ENCODE measurements at places on chromosomes 3 and 15. TPM values are rescaled to one million over a fixed set of nuclear protein-coding genes. Genes with fewer than 3 reads are reported as not detected.

GRCh38 chr3:25427563-25427941 lies 511 bp upstream of the RARB start:
- DNase-seq = no peak

DNA sequence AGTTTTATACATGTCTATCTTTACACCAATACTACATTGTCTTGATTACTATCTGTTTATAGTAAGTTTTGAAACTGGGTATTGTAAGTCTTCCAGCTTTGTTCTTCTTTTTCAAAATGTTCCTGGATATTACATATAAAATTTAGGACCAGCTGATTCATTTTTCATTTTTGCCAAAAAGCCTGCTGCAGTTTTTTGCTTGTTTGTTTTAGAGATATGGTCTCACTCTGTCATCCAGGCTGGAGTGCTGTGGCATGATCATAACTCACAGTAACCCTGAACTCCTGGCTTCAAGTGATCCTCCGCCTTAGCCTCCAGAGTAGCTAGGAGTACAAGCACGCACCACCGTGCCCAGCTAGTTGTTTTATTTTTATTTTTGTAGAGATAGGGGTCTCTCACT lies 20.4 kb upstream of the AP4E1 start:
- no peak for DNase-seq

DNA sequence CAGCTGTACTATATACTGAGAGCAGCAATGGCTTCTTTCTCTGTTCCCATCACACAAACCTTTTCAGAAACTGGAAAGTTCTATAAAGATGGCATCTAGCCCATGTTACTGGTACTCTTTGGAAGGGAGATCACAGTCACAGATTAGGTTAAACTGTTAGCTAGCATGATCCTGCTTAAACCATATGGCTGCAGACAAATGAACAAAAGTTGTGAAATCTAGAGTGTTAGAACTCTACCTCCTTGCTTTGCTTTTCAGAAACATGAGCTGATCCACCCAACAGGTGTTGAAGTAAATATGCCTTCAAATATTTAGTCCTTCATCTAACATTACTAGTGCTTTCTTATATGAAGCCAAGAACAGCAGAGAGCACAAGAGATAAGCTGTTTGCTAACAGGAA lies 102.6 kb downstream of the SNRK start:
- no peak for DNase-seq

DNA sequence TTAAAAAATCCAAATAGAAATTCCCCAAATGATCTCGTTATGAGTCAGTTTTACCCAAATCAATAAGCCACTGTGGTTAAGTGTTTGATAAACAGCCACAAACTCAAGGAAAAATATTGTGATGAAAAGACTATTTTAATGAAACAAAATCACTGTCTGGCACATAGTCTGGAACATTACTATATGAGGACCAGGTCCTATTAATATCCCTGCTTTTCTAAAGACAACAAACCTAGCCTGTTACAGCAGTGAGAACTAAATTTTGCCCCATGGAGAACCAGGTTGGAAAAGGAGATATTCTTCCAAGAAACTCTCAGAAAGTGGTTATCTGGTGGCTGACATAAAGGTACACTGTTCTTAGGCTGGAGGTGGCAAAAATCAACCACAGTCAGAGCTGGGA lies 27.7 kb upstream of the ZNF385D start:
- no peak for DNase-seq

DNA sequence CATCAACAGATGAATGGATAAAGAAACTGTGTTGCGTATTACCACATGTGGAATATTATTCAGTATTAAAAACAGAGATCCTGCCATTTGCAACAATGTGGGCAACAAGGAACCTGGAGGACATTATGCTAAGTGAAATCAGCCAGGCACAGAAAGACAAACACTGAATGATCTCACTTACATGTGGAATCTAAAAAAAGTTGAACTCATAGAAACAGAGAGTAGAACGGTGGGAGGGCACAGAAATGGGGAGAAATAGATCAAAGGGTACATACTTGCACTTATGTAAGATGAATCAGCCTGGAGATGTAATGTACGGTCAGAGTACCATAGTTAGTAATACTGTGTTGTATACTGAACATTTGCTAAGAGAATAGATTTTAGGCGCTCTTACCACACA lies 29.8 kb upstream of the MUC13 start:
- DNase-seq = no peak

DNA sequence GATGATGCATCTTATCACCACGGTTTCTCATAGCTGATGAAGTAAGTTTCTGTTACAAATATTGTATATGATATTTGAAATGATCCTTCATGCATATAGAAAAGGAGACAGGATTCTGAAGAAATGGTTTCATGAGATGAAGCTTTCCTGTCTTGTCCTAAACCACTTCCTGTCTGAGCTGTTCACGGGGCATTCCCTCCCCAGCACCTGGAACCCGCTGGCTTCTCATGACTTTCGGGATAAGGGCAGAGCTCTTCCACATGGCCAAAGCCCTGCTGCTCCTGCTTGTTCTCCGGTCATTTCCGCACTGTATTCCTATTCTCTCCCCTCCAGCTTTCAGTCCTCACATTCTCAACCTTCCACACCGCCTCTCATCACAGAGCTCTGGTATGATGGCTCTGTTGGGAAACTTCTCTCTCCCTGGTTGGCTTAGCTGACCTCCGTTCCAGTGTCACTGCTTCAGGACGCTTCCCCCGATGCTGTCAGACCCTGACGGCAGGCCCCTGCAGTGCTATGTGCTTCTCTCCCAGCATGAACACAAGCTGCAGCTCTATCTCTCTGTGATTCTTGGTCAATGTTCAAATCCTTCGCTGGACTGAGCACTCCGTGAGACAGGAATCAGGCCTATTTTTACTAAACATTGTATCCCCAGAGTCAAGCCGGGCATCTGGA lies 86.9 kb upstream of the HERC1 start:
- no peak for DNase-seq

- no peak for DNase-seq
These were observed 178.2 kb upstream of the TGFBR2 start for GRCh38 chr3:30428251-30428650.

DNA sequence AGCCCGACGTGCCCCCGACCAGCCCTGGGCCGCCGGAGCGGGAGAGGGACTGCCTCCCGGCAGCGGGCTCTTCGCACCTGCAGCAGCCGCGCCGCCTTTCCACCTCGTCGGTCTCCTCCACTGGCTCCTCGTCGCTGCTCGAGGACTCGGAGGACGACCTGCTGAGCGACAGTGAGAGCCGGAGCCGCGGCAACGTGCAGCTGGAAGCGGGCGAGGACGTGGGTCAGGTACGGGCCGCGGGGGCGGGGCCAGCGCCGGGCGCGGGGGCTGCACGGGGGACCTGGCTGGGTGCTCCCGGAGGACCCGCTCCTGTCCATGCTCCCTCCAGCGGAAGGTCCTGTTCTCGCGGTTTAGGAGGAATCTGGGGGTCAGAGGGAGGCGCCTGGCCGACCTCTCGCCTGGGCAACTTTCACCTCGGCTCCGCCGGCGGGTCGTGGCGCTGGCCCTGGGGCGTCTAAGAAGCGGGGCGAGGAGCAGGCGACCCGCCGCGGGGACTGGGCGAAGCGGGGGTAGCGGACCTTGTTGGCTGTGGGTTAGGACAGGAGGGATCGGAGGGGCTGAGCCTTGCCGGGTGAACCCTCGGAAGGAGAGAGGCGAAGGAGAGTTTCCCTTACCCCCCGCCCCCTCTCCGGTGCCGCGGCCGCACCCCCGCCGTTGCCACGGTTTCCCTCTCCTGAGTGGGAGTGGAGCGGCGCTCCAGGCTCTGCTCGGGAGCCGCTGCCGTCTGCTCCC lies 682 bp downstream of the ITPKA start:
- no peak for DNase-seq

DNA sequence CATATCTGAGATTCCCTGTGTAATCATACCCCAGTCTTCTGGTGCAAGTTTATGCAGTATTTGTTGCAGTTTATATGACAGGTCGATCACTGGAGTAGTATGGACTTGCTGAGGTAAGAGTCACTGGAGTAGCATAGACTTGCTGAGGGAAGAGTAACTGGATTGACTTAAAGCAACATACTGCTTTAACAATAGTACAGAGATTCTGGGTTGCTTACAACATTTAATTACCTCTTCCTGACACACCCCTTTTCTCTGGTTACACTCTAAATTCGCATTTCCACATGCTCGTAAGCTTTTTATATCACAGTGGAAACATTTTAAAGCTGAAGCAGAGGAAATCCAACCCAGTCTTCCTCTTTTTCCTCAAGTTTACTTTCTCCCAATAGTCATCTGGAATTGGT lies 11.8 kb downstream of the AAGAB start:
- no peak for DNase-seq

DNA sequence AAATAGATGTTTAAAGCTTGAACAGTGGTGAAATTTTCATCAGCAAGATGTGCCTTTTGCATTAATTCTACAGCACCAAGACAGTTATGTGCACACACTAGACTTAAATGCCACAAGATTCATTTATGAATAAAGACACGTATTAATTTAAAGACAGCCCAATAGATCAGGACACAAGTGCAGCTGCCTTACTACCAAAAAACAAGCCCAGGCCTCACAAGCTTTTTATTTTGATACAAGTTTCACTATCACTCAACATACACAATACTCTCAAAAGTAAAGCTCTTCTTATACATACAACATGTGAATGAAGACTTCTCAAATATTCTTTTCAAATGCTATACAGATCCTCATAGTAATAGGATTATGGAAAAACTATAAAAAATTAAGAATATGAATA lies 2.4 kb downstream of the ACAP2 start:
- DNase-seq = no peak

DNA sequence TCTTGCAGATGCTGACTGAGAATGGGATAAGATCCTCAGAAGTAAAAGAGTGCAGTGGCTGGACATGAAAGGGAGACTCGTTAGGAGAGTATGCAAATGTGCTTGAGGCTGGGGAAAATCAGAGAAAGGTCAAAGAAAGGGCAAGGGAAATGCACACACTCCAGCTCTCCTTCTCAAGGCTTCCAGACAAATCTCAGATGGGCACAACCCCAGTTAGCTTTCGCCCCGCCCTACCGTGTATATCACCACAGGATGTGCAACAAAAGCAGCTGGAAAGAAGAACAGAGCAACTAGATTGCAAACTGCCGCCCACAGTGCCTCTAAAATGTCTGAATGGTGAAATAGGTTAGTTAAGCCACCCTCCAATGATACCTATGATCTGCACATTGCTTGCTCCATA lies 63.9 kb downstream of the CERS3 start:
- no peak for DNase-seq

- peak; percentile 83 for DNase-seq
These were observed 76.4 kb upstream of the SCN5A start for GRCh38 chr3:38725726-38726419.

DNA sequence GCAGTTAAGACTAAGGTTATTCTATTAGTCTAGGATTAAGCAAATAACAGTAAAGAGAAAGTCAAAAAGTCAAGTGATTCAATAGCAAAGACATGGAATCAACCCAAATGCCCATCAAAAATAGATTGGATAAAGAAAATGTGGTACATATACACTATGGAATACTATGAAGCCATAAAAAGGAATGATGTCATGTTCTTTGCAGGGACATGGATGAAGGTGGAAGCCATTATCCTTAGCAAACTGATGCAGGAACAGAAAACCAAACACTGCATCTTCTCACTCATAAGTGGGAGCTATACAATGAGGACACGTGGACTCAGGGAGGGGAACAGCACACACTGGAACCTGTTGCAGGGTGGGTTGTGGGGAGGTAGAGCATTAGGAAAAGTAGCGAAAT lies 29.0 kb downstream of the UNC13C start:
- no peak for DNase-seq

GRCh38 chr3:15151166-15151565 lies 52.2 kb upstream of the RBSN start:
- DNase-seq = no peak

DNA sequence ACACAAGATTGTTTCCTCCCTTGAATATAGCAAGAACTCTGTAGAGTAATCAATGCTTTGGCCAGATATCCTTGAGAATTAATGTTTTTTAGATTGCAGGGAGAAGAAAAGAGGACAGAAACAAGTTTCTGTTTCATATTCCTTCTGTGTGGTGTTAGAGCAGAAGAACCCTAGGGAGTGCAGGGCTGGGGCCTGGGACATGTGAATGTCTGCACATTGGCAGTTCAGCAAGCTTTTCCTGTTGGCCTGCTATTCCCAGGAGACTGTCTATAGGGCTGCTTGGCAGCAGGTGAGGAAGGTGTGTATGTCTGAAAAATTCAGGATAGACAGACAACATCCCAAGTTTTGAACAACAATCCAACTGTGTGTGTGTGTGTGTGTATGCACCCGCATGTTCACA lies 13.6 kb upstream of the CNBP start:
- DNase-seq = no peak

GRCh38 chr15:63010920-63011693 lies 31.4 kb upstream of the TPM1 start:
- DNase-seq = no peak

DNA sequence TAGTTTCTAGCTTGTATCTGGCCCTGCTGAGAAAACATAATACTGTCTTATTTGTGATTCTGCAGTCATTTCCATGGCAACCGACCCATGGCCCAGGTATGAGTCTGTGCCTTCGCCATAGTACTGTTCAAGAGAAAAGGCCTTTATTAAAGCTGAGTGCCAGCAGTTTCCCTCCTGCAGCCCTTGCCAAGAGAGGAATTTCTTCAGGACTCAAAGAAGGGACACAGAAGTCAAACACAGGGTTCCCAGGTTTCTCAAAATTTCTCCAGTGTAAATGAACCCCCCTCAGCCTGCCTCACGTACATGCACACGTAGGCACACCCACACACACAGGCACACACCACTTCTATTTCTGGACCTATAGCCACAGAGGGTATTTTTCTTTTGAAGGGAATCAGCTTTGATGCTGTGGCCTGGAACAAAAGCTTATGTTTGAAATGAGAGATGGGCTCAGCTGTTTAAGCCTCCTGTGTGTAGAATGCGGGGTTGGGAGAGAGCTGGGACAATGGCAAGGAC lies 269.2 kb downstream of the PDCD6IP start:
- DNase-seq = no peak

DNA sequence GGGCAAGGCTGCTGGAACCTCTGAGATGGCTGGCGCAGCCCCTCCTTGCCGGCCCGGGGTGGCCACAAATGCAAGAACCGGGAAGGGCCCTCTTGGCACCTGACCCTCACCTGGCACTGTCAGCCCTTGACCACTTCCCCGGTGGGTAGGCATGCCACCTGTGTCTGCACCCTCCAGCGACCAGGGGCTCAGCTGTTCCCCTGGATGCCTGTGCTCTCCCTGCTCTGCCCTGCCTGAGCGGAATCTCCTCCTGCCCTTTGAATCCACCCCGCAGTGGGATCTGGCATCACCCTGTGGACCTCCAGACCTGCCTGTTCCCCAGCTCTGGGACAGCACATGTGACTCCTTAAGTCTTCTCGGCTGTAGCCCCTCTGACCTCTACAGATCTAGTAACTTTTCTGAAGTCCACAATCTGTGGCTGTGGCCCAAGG lies 26.1 kb upstream of the FGD5 start:
- DNase-seq = no peak

Gene CCR2
- polyA plus RNA-seq = 0.53 TPM

Gene C2CD4A
- 0.04 TPM for polyA plus RNA-seq

Gene AVEN
- 37.1 TPM for polyA plus RNA-seq

Gene FBXW12
- polyA plus RNA-seq = not detected

Gene PLCH1
- polyA plus RNA-seq = 0.07 TPM

Gene ZNF620
- polyA plus RNA-seq = 2.5 TPM

Gene CPB1
- 0.08 TPM for polyA plus RNA-seq
